Dermis lymphatic vessel endothelial cell (primary cell): ENCODE measurements at places on chromosomes 7 and 10. TPM values are rescaled to one million over a fixed set of nuclear protein-coding genes. Genes with fewer than 3 reads are reported as not detected.

IL2RA gene
- total RNA-seq = not detected in 2 replicates

FZD1 gene
- total RNA-seq = 2.1 and 3.3 TPM in 2 replicates

GNGT1 gene
- not detected in 2 replicates for total RNA-seq

SPAM1 gene
- not detected in 2 replicates for total RNA-seq

SOSTDC1 gene
- total RNA-seq = not detected in 2 replicates
